ENCODE measurements at places on chromosomes 12 and 14. TPM values are rescaled to one million over a fixed set of nuclear protein-coding genes. Genes with fewer than 3 reads are reported as not detected.
A peak's percentile ranks its signal among the peaks of the same experiment; 100 is the strongest.

- no peak for DNase-seq
Measured at GRCh38 chr14:68666236-68666635, 126.6 kb downstream of the ZFP36L1 start.

LMNTD1 gene
- total RNA-seq, result 0.51 TPM

GRCh38 chr14:64762044-64763034, 58.1 kb downstream of the PLEKHG3 start:
- peak; percentile 90 for DNase-seq

- DNase-seq, result no peak
Measured at GRCh38 chr14:93824518-93825234, 36.4 kb upstream of the PRIMA1 start.

DNA sequence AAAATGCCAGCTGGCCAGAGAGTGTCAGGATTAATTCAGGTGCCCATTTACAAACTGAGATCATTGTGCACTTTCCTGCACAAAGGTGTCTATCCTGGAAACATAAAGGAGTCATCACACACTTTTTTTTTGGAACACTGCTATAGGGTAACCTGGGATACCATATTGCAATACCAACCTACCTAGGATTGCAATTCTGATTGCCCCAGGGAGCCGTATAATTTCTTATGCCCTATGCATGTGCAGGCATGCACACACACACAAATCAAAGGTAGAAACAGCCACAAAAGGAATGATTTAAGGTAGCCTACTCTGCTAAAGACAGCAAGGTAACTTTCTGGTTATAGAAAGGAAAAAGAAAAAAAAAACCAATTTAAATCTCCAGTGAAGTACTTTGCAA, 285.3 kb upstream of the KITLG start:
- DNase-seq, result no peak

CELA1 gene
- not detected for total RNA-seq

DNA sequence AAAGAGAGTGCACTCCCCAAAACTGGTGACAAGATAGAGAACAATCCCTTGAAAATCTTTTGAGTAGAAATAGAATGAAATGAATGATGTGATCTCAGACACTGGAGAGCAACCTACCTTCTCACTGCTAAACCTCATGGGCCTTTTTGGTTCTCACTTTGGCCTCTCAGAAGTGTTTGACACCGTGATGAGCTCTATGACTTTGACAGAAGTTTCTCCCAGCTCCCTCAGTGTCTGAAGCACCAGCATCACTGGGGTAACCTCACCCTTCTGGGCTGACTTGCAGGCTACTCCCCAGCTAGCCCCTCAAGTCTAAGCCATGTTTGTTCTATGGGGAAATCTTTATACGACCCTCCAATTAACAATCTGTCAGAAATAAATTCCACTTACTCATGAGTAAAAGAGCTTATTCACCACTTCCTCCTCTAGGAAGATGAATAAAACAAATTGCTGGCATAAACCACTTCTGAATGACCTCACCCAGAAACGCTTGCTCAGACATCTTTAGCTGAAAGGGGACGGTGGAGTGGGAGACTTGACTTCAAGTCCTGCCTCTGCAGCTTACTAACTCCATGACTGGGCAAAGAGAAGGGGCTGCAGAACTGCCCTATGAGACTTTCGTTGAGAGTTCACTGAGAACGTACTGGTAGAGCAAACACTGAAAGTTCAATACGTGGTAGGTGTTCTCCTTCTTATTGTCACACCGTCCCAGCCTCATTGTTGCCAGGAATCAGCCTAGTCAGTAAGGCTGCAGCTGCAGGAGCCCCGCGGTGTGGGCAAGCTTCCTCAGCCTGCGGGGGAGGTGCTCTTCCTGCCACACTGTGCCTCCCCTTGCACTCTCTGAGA, 46.5 kb downstream of the ST8SIA1 start:
- DNase-seq, result no peak
